ENCODE measurements at places on chromosomes 3 and 15. TPM values are rescaled to one million over a fixed set of nuclear protein-coding genes. Genes with fewer than 3 reads are reported as not detected.

Gene KLHL40
- total RNA-seq: not detected

DNA sequence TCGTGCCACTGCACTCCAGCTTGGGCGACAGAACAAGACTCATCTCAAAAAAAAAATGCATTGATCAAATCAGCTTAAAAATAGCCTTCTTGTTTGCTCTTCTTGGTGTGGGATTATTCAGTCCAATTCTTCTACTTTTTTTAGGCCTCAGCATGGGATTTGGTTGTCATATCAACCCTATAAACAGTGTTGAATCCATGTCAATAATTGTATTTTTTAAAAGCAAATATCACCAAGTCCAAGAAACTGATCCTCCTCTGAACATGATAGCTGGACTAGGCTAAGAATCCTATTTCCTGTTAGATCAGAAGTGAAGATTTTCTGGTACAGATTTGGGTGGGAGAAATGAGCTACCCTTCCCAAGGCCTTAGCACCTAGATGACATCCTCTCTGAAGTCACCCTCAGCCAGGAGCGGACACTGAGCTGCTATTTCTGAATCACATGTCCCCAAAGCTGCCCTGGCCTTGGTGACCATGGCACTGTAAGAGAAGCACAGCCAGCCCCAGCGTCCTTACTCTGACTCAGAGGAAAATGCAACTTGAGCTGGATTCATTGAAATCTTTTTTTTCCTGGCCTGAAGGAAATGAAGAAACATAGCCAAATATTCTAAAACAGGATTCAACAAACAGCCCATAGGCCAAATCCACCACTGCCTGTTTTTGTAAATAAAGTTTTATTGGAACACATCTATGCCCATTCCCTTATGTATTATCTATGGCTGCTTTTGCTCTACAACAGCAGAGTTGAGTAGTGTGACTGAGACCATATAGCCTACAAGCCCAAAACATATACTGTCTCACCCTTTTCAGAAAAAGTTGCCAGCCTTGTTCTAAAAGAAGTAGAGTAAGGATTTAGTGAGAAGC, 215.9 kb upstream of the CTDSPL start:
- no peak for DNase-seq
- H3K36me3 ChIP-seq: no peaks in the 10 kb centered on the region
- no peak overlapping the region for H3K27ac ChIP-seq
- H3K4me3 ChIP-seq: no peak overlapping the region

GRCh38 chr3:168859574-168859973, 763.9 kb upstream of the GOLIM4 start:
- H3K27ac ChIP-seq: no peak overlapping the region
- H3K4me1 ChIP-seq: no peaks in the 10 kb centered on the region
- no peak overlapping the region for H3K4me3 ChIP-seq
- no peak for DNase-seq

GRCh38 chr3:125605756-125606155, 10.5 kb upstream of the OSBPL11 start:
- no peak for DNase-seq
- H3K27me3 ChIP-seq: no peaks in the 10 kb centered on the region
- H3K36me3 ChIP-seq: no peaks in the 10 kb centered on the region
- no peak overlapping the region for H3K27ac ChIP-seq
- H3K4me1 ChIP-seq: no peaks in the 10 kb centered on the region

GRCh38 chr3:106214641-106215040, 345.8 kb upstream of the CBLB start:
- no peak for DNase-seq
- H3K4me3 ChIP-seq: no peak overlapping the region
- no peaks in the 10 kb centered on the region for H3K4me1 ChIP-seq
- H3K27ac ChIP-seq: no peak overlapping the region

DNA sequence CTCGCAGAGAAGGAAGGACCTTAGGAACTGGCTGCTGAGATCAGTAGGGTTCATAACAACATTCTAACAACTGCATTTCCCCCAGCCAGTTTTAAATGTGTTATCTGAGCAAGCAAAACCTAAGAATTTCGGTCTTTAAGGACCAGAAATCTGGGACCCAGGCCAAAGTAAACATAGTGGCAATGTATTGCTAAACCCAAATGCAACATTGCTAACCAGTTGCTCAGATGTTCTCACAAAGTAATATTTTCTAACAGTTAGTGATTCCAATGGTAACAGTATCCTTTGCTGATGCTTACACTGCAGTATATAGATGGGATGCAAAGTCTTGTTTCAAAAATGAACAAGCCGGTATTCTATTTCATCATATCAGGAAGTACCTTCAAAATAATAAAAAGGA, 254.3 kb downstream of the RYR3 start:
- H3K36me3 ChIP-seq: no peaks in the 10 kb centered on the region
- H3K4me3 ChIP-seq: no peak overlapping the region
- no peak overlapping the region for H3K27ac ChIP-seq
- H3K4me1 ChIP-seq: no peaks in the 10 kb centered on the region

DNA sequence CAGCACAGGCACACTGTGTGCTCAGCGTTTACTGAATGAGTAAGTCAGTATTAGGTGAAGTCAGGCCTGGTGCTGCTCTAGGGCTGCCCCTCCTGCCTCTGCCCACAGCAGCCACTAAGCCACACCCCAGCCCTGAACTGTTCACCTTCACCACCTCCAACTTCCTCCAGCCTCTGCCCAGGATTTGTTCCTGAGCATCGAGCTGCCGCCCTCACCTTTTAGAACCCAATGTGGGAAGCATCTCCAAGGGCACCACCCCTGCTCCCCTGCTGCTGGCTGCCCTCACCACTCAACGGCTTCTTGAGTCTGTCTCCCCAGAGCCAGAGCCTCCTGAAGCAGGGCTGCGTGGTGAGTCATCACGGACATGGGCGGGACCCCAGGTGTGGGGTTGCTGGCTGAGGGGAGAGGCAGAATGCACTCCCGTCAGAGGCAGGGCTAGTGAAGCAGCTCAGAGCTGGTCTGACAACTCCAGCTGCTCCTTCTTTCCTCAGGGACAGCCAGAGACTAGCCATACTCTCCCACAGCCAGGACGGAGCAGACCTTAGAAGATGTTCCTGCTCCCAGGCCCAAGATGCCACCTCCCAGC, 5.8 kb downstream of the HYAL2 start:
- peaks cover 49% of the 10 kb centered on the region for H3K4me1 ChIP-seq
- peak overlapping the region; percentile 79 for H3K27ac ChIP-seq
- H3K27me3 ChIP-seq: no peaks in the 10 kb centered on the region
- H3K36me3 ChIP-seq: peaks cover 33% of the 10 kb centered on the region

- no peak overlapping the region for H3K4me3 ChIP-seq
- no peak overlapping the region for H3K27ac ChIP-seq
- peak; percentile 29 for DNase-seq
- H3K36me3 ChIP-seq: no peaks in the 10 kb centered on the region
- H3K4me1 ChIP-seq: no peaks in the 10 kb centered on the region
These were observed 69.7 kb downstream of the SCN5A start for GRCh38 chr3:38579551-38580449.

DNA sequence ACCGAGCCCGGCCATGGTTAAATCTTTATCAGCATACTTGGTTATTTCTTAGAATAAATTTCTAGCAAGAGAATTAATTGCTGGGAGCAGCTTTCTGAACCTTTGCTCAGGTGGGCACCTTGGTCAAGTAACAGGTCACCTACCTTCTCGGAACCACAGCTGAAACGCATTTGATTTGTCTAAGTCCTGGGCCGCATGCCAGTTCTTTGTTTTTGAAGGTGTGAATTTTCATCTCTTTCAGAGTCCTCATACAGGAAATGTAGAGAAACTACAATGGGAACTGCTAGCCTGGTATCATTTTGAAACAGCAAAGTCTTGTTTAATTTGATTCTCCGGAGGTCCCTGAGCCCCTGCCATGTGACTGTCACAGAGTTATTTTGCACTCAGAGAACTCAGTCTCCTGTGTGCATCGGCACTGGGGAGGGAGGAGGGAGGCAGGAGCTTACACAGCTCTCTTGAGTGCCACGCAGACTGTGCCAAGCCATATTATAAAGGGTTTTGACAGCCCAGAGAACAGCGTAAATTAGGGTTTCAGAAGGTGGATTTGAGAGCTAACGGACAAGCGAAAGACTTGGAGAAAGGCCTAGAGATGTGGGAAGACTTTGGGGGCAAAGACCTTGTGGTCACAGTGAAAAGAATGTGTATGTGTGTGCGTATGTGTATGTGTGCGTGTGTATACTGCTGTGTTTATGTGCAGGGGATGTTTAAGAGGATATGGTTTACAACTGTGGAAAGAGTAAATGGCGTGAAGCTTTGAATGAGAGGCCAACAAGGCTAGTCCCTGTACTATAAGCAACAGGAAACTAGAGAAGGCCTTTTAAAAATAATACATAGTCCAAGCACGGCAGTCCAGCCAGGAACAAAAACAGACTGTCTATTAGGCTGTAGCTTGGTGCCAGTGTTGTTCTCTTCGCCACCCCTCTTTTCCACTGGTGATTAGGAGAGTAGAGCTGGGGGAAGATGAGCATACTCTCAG, 61.8 kb upstream of the ATP13A3 start:
- no peaks in the 10 kb centered on the region for H3K4me1 ChIP-seq
- H3K27ac ChIP-seq: no peak overlapping the region
- DNase-seq: no peak

Gene PEX5L
- total RNA-seq: 0.78 TPM

GRCh38 chr3:175865724-175866123, 1006.6 kb downstream of the NAALADL2 start:
- H3K36me3 ChIP-seq: no peaks in the 10 kb centered on the region
- DNase-seq: no peak
- no peak overlapping the region for H3K27ac ChIP-seq
- H3K27me3 ChIP-seq: no peaks in the 10 kb centered on the region

DNA sequence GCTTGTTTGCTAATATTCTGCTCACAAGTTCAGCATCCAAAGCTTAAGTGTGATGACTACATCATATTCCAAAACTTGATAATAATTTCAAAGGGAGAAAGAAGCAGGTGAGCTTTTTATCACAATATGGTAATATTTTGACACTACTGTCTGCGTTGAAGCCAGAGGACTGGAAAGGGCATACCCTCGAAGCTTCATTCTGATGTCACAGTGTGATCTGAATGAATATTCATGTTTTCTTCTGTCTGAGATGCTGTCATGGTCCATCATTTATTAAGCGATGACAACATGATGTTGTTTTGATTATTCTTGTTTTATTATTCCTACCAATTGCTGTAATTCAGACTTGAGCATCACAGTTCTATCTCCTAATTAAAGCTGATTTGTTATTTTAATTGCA, 625.4 kb downstream of the ZPLD1 start:
- H3K36me3 ChIP-seq: no peaks in the 10 kb centered on the region
- no peak for DNase-seq
- H3K27me3 ChIP-seq: no peaks in the 10 kb centered on the region

DNA sequence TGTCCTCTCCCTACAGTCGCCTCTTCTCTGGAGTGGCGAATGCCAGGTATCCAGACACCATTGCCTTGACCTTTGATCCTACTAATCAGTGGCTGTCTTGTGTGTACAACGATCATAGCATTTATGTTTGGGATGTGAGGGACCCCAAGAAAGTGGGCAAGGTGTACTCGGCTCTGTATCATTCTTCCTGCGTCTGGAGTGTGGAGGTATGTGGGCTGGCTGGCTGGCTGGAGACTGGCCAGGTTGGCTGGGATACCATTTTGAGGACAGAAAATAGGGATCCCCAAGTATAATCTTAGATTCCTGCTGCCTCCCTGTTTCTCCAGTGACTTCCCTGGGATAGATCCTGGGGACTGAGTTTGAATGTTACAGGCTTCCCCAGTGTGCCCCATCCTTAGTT, 13.4 kb upstream of the JMJD7 start:
- no peaks in the 10 kb centered on the region for H3K4me1 ChIP-seq
- no peak overlapping the region for H3K4me3 ChIP-seq
- H3K27ac ChIP-seq: no peak overlapping the region

DNA sequence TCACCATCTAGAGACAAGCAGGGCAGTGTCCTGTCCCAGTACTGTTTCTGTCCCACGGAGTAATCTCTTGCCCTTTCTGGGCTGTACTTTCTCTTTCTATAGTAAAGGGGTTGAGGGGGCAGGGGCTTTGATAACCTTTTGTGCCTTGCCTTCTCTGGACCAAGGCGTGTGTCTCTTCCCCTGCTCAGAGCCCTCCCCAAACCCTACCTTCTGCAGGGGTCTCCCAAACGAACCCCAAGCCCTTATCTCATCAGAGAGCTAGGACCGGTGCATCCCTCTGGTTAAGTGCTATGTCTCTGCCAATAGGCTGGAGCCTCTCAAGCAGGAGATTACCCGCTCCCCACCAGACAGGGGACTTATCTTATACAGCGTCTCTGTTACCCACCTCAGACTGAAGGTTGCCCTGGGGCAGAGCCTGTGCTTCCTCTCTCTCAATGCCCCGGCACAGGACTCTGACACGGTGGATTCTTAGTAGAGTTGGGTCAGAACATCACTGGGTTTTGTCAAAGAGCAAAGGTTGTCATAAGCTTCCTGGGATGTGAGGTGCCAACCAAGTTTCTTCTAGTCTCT, 2.9 kb downstream of the PLEKHO2 start:
- peak overlapping the region; percentile 95 for H3K27ac ChIP-seq
- H3K4me1 ChIP-seq: peaks cover 39% of the 10 kb centered on the region
- peaks cover 21% of the 10 kb centered on the region for H3K36me3 ChIP-seq
- no peaks in the 10 kb centered on the region for H3K27me3 ChIP-seq
- DNase-seq: no peak

- no peaks in the 10 kb centered on the region for H3K36me3 ChIP-seq
- DNase-seq: no peak
- H3K4me1 ChIP-seq: no peaks in the 10 kb centered on the region
- H3K27ac ChIP-seq: no peak overlapping the region
- no peaks in the 10 kb centered on the region for H3K27me3 ChIP-seq
- no peak overlapping the region for H3K4me3 ChIP-seq
These were observed 163.3 kb downstream of the EPHA6 start for GRCh38 chr3:96977671-96978070.

DNA sequence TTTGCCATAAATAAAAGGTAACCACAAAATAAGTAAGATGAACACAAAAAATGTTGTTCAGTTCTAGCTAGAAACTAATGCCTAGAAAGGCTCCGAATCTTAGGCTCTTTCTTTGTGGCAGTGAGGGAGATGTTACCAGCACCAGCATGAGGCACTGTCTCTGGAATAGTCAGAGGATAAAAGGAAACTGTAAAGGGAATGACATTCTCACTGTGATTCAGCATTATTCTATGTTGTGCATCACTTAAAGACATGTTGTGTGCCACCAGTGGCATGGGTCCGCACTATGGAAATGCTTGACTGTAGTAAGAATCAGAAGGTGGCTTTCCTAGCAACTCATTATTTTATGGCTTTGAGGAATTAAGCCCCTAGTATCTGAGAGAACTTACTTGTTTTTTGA, 70.8 kb downstream of the SEC22A start:
- no peaks in the 10 kb centered on the region for H3K27me3 ChIP-seq
- no peaks in the 10 kb centered on the region for H3K4me1 ChIP-seq
- no peak overlapping the region for H3K4me3 ChIP-seq
- DNase-seq: no peak
- H3K27ac ChIP-seq: no peak overlapping the region

Gene THBS1
- 377 TPM for total RNA-seq
